HuH-7.5 (cell line): ENCODE measurements at places on chromosomes 2 and 18.

DNA sequence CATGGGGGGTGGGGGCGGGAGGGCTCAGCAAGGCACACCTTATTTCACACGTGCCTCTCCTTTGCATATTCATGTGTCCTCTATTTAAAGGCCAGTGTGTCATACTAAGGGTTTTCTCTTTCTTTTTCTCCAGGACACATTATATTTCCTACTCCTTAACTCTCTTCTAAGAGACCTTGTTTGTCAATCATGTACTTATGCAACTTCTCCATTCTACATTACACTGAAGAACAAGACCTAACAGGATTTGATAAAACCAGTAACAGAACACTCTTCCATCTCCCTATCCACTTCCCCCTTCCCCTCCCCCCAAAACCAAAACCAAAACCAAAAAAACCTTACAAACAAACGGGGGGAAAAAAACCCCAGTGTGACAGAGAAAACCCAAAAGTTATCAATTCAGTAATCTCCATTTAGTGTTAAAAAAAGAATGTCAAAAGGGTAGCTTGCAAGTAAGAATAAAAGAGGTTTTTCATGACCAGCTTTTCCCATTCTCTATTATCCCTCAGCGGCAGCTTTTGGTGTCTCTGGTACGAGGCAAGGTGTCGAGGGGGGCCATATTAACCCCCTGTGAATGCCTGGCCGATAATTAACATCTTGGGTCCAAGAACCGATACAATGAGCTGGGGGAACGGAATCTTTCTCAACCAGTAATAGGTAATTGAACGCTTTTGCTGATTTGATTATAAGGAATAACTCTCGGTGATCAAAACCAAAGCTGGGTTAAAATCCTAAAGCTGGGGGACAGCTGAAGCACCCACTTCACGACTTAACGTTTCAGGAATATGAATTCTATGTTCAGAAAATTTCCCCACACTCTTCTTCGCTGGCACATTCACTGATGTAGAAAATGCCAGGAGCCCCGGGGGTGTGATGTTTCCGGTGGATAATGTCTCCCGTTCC, 191.0 kb upstream of the TCF4 start:
- DNase-seq: no peak

GRCh38 chr2:64025741-64026140, 6.5 kb upstream of the VPS54 start:
- DNase-seq: no peak

DNA sequence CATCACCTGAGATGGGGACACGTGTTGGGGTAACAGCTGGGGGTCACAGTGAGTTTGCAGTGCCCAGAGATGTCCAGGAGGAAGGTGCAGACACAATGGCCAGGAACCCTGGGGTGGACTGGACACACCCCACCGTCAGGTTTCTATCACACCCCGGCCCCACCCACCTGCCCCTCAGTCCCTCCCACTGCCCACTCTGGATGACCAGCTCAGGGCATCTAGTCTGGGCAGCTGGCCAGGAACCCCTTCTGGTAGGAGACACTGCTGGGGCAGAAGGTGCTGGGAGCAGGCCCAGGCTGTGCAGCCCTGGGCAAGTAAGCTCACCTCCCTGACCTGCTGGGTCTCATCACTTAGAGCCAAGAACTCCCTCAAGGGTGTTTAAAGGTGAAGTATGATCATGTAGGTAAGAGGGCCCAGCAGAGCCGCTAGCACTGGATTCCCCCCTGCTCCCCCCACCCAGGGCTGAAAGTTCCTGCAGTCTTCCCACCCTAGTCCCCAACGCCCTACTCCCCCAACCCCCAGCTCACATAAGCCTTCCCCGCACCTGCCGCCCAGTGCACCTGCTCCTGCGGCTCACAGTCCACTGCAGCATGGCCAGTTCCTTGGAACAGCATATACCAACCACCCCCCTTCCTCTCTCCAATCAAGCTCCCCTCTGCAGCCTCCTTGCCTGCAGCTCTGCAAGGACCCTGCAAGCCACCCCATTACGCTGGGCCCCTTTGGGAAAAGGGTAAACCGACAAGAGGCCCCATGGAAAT, 17.3 kb downstream of the BIN1 start:
- no peak for DNase-seq

DNA sequence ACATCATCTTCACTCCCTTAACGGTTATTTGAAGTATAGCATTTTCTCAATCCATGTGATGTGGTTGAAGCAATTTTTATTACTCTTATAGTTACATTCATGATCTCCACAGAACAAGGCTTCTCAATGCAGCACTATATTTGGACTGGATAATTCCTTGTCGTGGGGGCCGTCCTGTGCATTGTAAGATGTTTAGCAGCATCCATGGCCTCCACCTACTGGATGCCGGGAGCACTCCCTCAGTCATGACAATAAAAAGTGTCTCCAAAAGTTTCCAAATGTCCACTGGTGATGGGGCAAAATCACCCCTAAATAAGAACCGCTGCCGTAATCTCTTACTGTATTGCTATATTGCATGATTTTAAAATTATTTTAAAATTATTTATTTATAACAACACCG, 110.6 kb upstream of the DDX18 start:
- no peak for DNase-seq

DNA sequence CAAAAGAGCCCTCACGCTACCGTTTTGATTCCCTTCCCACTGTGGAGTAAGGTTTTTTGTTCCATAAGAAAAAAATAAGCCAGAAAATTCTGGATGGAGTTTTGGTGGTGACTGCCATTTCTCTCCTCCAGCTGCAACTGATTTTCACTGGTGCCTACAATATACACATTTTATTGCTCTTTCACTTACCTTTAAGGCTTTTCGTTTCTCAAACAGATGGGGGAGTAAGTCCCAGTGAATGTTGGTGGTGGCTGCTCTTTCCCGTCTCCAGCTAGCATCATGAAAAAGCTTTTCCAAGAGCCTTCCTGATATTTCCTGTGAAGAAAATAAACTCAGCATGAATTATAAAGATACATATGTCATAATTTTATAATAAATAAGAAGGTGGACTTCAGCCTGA, 932.5 kb upstream of the PIK3C3 start:
- DNase-seq: no peak

- DNase-seq: no peak
Measured at GRCh38 chr2:146158072-146158674, 1638.3 kb upstream of the ZEB2 start.

DNA sequence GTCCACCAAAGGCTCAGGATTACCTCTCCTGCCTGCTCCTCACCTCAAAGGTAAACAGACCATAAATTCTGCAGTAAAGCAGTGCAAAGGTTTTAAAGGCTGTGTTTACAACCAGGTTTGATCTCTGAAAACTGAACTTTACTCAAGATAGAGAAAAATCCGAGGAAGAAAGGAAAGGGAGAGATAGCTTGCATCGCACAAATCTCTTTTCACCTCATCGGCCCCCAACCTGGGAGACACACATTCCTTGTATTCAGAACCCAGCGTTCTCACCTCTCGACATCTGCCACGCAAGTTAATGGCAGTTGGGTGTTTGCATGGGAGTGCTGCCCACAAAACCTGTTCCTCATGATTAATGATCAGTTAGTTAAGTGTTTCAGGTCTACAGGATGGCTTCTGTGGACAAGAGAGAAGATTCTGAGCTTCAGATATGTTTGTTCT, 72.6 kb downstream of the GATA6 start:
- DNase-seq: no peak

DNA sequence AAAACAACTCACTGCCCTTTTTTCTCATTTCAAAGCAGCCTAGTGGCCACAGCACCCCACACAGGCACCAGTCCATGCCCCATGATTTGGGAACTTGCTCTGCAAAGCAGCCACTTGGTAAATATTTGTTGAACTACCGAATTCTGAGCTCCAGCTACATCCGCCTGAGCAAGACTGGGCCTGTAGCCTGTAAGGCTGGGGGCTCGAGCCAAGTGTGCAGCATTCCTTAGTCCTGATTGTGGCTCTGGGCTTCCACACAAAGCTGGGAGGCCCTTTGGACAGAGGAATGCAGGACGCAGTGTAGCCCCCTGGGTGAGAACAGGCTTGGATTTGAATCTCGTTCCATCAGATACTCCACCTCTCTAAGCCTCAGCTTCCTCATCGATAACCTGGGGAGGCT, 88.4 kb downstream of the ACTR2 start:
- DNase-seq: no peak

GRCh38 chr2:233037078-233037477, 4.6 kb downstream of the NEU2 start:
- no peak for DNase-seq

- no peak for DNase-seq
Measured at GRCh38 chr2:48233005-48233404, 296.9 kb upstream of the STON1 start.
